Kidney glomerular epithelial cell (primary cell): ENCODE measurements at places on chromosomes 7 and 10.

GRCh38 chr10:91574236-91574635 is 58.6 kb downstream of the PPP1R3C start:
- no peak for DNase-seq

DNA sequence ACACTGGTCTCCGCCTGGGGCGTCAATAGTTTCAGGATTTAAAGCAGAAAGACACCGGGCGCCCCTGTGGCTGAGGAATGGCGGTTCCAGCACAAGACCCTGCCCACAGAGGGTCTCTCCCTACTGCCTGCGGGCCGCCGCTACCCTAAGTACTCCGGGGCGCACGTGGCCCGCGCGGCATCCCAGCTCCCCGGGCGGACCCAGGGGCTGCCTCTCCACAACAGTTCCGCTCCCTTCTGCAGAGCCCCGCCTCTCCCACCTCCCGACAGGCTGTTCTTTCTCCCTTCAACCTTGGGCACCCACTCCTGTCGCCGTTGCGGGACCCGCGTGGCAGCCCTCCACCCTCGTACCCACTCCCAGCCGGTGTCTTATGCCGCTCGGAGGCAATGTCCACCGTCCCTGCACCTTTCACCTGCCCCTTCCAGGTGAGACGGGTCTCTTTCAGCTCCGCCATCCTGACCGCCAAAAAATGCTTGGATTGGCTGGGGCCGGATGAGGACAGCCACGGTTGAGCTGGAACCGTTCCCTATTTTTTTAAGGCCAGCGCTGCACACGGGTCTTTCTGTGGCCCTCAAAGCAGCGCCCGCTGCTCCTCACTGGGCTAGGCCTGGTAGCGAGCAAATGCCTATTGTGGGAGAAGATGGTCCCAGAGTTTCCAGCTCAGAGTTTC is 1.6 kb upstream of the NKX2-3 start:
- no peak for DNase-seq

DNA sequence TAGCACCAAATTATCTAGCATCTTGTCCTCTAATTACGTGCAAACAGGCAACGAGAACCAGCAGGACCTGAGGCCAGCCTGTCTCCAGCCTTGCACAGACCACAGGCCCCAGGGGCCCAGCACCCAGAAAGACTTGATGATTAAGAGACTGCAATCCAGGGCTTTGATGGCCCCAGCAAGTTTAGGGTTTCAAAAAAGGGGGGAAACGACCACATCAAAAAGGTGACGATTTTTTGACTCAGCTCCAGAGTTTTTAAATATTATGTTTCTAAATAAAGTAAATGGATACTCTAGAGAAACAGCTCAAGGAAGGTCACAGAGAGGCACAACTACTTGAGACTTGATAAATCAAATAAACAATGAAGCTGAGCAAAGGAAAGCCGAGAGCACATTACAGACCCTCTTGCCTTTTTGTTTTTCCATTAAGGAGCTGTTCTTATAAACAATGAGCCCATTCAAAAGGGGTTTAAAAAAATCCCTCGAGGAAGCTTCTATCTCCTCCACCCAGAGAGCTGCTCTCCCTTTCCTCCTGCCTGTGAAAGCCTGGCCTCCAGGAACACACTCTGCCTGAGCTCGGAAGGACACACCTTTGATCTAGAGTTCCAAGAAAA is 44.1 kb downstream of the GLI3 start:
- no peak for DNase-seq

- peak; percentile 98 for DNase-seq
Observed at GRCh38 chr10:73965890-73966768, 31.8 kb upstream of the VCL start.

DNA sequence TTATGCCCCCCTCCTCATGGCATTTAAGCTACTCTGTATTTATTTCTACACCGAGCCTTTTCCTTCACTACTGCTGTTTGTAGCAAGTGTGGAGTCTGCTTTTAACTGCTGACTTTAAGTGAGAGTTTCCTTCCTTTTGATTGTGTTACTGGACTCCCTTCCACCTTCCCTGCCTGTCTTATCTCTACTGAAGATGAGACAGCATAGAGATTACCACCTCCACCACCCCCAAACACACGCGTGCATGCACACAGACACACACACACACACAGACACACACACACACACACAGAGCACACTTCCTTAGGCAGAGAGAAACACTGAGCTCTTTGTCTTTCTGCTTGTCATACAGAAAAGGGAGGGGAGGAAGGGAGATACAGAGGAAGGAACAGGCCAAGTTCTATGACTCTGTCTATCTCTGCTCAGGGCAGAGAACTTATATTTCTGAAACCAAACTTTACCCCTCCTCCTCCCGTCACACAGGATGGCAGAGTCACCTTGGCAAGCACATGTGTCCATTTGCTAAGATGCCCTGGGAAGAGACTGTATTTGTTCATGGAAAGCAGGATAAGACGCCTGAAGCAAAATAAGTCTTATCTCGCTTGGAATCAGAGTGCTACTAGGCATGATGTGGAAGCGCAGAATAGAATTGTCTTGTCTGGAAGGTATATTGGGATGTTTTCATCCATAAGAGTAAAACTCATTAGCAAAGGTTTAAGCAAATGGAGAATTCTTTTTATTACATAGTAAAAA is 81.8 kb upstream of the CAV2 start:
- DNase-seq: no peak

DNA sequence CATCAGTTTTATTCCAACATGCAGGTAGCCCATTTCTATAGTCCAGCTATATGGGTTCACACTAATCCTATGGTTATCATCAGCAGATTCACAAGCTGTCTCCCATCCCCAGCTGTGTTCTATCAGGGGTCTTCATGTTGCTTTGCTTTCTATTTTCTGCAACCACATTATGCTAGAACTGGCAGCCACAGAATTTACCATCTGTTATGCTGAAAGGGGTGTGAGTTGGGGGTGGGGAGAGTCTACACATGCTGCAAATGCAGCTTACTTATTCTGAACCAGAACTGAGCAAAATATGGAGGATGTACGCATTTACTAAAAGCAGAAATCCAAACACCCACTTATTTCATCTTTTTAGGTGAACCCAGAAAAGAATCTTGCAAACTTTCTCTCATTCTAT is 32.9 kb downstream of the SHTN1 start:
- no peak for DNase-seq

DNA sequence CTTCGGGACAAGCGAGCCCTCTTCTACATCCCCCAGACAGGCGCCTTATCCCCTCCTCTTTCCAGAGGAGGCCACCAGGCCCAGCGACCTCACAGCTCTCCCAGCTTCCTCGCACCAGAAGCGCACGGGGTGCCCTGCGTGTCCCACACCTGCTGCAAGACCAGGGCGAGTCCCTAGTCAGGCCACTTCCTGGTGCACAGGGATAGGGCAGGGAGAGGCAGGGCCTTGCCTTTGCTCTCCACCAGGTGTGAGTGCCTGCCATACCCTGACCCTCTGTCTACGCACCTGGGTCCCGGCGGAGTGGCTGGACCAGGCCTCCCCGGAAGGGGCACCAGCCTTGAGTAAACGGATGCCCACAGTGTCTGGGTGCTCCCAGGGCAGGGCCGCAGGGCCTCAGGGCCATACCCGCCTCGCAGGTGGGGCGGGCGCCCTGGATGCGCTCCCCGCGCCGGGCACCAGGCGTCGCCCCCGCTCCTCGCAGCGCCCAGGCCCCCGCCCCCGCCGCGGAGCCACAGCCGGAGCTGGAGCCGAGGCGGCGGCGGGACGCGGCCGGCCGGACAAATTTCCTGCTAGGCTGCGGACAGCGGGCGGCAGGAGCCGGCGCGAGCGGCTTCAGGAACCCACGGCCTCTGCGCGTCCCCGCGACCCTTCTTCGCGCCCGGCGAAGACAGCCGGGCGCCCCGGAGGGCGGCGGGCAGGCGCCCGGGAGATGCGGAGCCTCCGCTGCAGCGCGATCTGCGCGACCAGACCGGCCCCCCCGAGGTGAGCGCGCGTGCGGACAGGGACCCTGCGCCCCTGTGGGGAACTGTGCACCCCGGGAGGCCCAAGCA is at the start of gene PTPRE:
PTPRE (plus strand) TSS at position 556 of the 830 bp plus-strand sequence. CDS start 133,779 bp downstream, outside the sequence.
- peak; percentile 56 for DNase-seq

DNA sequence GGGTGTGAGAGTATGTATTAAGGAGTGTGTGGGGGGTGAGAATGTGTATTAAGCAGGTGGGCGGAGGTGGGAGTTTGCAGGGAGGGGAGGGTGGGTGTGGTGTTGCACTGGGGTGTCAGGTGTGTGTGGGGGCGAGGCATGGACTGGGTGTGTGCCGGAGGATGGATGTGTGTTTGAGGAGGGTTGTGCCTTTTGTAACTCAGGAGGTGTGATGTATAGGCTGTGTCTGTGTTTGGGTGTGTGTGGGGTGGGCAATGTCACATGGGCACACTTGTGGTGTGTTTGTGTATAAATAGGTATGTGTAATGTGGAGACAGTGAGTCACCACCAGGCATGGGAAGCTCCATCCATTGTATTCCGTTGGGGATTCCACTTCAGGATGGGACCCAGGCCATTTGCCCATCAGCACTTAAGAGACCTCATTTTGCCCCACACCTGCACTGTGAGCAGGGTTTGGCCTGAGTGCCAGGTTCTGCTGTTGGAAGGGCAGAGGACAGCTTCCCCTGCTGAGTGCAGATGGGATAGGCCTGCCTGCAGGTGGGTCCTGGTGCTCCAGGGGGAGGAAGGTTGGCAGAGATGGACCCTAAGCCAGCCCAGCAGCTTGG is 5.8 kb downstream of the UNC5B start:
- DNase-seq: peak; percentile 34

DNA sequence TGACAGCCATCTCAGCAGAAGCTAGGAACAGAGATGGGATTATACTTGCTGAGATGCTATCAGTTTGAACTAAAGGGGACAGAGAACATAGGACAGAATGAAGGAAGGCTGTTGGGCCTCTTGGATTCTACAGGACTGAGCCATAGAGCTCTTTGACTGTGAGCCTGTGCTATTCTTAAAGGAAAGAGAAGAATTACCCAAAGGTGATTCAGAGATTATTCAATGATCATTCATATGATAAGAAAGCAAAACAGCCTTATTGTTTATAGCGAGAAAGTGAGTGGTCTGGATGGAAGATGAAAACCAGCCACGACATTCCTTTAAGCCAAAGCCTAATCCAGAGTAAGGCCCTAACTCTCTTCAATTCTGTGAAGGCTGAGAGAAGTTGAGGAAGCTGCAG is 69.7 kb upstream of the NEUROD6 start:
- DNase-seq: peak; percentile 8

DNA sequence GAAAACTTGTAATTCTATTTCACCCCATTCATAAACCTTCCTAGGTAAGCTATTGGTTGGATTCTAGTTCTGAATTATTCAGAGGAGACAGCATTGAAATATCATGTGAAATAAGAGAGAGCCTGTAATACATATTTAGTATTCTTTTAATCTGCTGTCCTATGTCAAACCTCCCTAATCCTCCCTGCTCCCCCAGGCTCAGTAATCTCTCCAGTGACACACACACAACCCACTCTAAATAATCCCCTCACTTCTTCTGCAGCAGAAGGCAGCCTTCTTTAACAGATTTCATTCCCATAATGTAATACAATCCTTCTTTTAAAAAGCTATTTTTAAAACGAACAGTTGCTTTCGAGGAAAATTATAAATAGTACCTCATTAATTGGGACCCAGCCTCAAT is 639.7 kb upstream of the AUTS2 start:
- no peak for DNase-seq

GRCh38 chr10:121303287-121303890 is 294.9 kb downstream of the FGFR2 start:
- no peak for DNase-seq
